H7 (cell line): ENCODE measurements at places on chromosomes 1 and 21. TPM values are rescaled to one million over a fixed set of nuclear protein-coding genes. Genes with fewer than 3 reads are reported as not detected.

DNA sequence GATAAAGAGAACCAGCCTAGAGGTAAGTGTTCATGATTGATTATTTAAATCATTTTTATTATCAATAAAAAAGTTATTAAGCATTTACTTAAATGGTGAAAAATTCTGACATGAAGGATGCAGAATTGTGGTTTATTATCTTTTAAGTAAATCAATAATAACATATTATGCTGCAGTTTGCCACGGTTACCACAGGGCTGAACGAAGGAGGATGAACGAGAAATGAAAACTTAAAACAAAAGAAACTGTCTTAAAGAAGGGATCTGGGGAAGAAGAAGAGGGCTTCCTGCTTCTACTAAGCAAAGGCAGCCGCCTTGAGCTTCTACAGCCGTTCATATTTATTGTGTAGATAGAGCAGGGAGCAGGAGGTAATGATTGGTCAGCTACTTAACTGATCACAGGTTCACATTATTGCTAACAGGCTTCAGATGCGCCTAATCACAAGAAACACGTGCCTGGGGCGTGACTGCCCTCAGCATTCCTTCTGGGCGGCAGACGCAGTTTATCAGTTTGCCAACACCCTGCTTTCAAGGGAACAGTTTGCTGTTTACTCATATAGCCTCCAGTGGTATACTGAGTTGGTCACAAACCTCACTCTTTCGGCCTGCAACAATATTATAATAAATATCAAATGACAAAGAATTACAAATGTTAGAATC lies 5.8 kb upstream of the FNBP1L start:
- no peak for DNase-seq

GRCh38 chr1:63824451-63824850 lies 50.6 kb downstream of the ROR1 start:
- DNase-seq = no peak

The LCE3D gene
- total RNA-seq = not detected in 2 replicates

The LIPI gene
- not detected in 2 replicates for total RNA-seq

- DNase-seq = no peak
Observed at GRCh38 chr1:152412756-152413155, 1.3 kb downstream of the CRNN start.

The RNF186 gene
- total RNA-seq = not detected in 2 replicates

The PLEKHO1 gene
- total RNA-seq = 69.5 and 85.9 TPM in 2 replicates

DNA sequence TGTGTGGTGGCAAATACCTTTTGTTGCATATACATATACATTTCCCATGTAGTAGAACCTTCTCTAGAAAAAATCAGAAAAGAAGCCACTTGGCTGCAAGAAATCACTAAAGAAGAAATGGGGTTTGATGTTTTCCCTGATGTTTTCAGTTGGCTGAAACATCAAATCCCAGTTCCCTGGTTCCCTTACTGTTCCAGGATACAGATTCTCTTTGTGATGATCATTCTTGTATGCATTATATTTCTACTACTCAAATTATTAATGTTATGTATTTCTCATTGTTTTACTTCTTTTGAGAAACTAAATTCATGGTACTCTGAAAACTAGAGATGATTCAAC lies 7.6 kb downstream of the RNU1-2 start:
- DNase-seq = no peak

- DNase-seq = no peak
Observed at GRCh38 chr1:226884116-226884625, 13.8 kb downstream of the PSEN2 start.

DNA sequence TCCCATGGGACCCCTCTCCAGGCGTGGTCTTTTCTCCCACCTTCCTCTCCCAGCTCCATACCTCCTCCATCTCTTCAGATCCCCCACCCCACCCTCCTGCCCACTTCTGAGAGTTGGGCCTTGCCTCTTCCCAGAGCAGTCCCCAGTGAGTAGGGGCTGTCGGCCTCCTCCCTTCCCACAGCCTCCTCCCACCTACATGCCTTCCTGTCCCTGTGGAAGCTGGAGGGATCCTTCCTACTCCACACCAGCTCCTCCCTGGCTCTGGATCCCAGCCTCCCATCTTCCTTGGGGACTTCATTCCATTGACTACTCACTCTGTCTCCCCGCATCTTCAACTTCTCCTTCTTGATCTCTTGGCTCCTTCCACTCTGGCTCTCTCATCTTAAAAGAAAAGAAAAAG lies 24.9 kb downstream of the KCNQ4 start:
- DNase-seq = no peak

DNA sequence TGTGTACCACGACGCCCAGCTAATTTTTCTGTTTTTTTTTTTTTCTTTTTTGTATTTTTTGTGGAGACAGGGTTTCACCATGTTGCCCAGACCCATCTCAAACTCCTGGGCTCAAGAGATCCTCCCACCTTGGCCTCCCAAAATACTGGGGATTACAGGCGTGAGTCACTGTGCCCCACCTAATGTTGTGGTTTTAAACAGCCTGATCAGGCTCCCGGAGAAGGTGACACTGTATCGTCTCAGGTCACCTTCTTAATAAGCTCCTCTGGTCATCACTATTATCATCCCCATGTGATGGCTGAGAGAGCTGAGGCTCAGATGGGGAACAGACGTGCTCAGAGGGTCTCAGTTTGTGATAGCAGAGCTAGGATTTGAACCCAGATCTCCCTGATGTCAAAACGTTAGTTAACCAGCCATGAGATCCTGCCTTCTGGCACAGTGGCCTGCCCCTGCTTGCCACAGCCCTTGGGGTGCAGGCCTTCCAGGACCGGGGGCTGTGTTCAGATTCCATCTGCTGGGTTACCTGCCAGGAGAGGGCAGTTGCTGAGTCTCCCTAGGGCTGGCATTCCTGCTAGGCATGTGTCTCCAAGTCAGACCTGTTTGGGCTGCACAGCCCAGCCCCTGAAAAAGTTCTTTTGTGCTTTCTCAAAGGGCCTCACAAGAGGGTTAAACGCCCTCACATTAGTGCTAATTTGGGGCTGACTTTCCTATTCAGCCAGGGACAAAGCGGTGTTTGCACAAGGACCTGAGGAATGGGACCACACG lies 32.7 kb upstream of the GRHL3 start:
- DNase-seq = peak; percentile 72

- DNase-seq = no peak
Observed at GRCh38 chr1:22104865-22105437, 37.9 kb downstream of the WNT4 start.

The AGT gene
- 0.42 TPM in 1 of 2 replicates, not detected in the other for total RNA-seq

DNA sequence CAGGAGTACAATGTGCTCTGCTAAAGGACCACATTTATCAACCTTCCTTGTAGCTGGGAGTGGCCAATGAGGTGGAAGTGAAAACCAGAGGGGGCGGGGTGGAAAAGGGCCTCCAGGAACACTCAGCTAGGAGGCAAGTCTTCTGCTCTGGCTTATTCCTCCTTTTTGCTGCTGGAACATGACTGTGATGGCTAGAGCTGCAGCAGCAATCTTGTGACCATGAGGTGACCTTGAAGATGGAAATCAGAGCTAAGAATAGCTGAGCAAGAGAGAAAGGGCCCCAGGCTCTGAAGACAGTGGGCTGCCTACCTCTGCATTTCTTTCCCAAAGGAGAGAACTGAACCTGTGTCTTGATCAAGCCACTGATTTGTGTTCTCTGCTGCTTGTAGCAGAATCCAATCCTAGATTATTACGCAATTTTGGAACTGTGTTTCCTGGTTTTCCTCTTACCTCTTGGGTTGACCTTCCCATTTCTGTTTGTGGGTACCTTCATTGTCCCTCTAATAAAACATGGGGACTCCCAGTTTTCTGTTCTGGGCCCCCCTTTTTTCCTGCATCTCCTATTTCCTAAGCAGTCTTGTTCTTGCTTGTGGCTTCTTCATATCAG lies 36.4 kb upstream of the WNT4 start:
- no peak for DNase-seq

- no peak for DNase-seq
Observed at GRCh38 chr1:240499012-240499411, 112.9 kb downstream of the GREM2 start.

The FAM229A gene
- 4.0 and 8.2 TPM in 2 replicates for total RNA-seq

The TMEM54 gene
- 5.4 and 9.8 TPM in 2 replicates for total RNA-seq

DNA sequence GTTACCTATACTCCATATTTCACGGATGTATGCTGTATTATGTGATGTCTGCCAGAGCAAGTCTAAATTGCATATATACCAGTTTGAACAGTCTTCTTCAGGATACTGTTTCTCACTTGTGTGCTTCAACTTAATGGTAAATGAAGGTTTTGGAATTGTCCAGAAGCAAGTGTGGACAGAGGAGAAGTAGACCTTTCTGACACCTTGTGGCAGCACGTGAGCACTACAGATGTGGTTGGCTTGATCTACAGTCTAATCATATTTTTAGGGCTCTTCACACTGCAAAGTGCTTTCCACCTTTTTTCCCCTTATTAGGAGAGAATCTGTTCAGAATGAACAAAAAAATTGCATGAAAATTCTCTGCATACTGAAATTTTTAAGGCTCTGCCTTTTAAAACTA lies 10.9 kb downstream of the MORC3 start:
- peak; percentile 61 for DNase-seq

The CELA2B gene
- not detected in 2 replicates for total RNA-seq

DNA sequence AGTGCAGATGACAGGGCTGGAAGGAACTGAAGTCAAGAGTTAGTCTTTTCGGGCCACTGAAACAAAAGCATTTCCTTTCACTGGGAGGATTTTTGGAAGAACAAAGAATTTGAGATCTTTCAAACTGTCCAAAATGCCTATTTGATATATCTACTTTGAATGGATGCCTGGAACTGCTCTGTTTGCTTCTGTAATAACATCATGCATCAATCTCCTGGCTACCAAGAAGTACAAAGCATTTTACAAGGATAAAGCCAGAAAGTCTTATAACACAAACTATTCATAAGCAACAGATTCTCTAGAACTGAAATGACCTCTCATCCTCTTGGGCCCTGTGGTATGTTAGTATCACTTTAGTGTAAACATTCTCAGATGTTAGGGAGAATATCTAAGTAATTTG lies 18.2 kb upstream of the RHOU start:
- DNase-seq = no peak

The CDK18 gene
- 48.3 and 52.0 TPM in 2 replicates for total RNA-seq

GRCh38 chr1:212678456-212679410 lies 20.9 kb downstream of the BATF3 start:
- no peak for DNase-seq

GRCh38 chr1:176619261-176619660 lies 156.3 kb downstream of the PAPPA2 start:
- no peak for DNase-seq

The EPS15 gene
- 26.6 and 37.2 TPM in 2 replicates for total RNA-seq

GRCh38 chr1:246597340-246597739 lies 31.1 kb downstream of the CNST start:
- DNase-seq = no peak

The GREM2 gene
- 0.15 and 1.0 TPM in 2 replicates for total RNA-seq

- no peak for DNase-seq
Observed at GRCh38 chr1:92832537-92833114, 786 bp downstream of the RPL5 start.

DNA sequence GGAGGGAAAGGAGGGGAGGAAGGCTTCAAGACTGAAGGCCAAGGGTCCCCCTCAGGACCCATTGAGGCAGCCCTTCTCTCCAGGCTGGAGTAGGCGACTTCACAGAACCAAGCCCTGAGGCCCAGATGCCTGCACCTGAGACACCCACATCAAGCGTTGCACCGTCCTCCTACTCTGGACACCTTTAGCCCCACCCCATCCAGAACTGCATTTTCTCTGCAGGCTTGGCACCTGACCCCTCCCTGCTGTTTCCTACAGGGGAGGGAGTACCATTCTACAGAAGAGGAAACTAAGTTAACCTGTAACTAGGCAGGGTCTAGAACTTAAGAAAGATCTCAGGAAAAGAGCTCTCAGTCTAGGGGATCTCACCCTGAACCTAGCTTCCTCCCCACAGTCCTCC lies 12.0 kb downstream of the PEF1 start:
- DNase-seq = no peak

DNA sequence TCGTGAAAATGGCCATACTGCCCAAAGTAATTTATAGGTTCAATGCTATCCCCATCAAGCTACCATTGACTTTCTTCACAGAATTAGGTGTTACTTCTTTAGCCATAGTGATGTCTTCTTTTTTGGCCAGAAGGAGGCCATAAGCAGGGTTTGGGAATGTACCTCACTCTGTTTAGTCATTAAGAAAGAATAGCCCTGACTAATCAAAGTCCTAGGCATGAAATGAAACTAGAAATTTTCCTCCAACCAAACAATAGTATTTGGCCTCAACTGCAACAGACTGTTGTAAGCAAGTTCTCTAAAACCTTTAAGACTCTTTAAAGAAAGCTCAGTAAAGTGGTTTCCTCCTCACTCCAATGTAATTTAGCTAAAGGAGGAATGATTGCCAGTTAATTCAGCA lies 163.9 kb downstream of the AKT3 start:
- DNase-seq = no peak

DNA sequence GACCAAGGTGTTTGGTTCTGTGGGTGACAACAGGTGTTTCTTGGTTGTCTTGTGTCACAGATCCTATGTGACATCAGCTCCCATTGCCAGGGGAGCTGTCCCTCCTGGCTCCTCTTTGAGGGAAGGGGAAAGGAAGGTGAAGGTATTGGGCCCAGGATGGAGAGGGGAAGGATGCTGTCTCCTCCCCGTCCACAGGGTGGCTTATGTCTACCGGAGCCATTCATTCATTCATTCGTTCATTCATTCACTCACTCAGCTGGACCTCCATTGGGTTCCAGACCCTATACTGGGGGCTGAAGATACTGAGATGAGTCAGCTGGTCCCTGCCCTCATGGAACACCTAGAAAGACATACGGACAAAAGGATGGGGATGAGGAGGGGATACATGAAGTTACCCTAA lies 38.9 kb downstream of the EPHB2 start:
- peak; percentile 67 for DNase-seq

DNA sequence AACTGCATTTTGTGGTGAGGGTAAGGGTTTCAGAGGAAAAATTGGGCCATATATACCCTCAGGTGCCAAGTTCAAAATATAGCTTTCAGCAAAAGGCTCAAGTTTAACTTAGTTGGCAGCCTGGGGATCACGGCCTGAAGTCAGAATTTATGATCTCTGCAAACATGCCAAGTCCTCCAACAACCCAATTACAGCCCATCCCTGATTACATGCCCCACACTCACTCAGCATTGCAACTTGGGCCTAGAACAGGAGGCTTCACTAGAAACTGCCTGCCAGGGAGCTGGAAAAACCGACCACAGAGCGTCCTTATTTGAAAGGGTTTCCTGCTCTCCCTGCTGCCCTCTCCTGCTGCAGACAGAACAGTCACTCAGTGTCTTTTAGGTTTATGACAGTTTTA lies 12.4 kb downstream of the FYB2 start:
- no peak for DNase-seq

DNA sequence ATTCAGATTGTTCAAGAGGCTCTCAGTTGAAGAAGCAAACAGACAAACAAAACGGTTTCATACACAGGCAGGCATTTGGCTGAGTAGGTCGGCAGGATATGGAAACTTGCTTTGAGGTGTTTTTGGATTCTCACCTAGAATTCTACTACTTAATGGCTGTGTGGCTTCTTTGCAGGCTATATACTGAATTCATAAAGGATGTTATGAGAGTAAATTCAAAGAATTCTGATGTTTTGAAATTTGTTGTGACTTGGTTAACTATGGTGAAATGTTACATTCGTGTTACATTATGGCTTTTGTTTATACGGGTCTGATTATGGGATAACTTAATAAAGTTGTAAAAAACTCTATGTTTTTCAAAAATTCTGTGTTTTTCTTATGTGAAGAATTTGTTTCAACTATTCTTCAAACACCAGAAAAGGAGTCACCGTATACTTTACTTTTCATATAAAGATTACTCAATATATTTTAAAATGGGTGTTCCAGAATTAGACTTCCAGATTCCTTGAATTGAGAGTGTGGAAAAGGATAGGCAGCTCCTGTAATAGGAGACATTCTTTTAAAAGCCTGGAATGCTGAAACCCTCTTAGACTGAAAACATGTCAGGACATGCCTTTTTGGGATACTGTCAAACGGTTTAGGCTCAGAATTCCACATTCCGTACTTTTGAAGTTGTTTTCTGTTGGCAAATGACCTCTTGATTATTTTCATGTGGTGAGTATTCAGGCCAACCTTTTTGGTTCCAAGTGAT lies 8.2 kb upstream of the IRF2BP2 start:
- DNase-seq = no peak

The CFAP141 gene
- not detected in 2 replicates for total RNA-seq
